ENCODE measurements at places on chromosomes 1 and 21.

GRCh38 chr1:119884711-119885110, 11.6 kb downstream of the ADAM30 start:
- no peak for DNase-seq

- DNase-seq: no peak
These were observed 382.1 kb upstream of the B3GALT2 start for GRCh38 chr1:193568512-193568911.

DNA sequence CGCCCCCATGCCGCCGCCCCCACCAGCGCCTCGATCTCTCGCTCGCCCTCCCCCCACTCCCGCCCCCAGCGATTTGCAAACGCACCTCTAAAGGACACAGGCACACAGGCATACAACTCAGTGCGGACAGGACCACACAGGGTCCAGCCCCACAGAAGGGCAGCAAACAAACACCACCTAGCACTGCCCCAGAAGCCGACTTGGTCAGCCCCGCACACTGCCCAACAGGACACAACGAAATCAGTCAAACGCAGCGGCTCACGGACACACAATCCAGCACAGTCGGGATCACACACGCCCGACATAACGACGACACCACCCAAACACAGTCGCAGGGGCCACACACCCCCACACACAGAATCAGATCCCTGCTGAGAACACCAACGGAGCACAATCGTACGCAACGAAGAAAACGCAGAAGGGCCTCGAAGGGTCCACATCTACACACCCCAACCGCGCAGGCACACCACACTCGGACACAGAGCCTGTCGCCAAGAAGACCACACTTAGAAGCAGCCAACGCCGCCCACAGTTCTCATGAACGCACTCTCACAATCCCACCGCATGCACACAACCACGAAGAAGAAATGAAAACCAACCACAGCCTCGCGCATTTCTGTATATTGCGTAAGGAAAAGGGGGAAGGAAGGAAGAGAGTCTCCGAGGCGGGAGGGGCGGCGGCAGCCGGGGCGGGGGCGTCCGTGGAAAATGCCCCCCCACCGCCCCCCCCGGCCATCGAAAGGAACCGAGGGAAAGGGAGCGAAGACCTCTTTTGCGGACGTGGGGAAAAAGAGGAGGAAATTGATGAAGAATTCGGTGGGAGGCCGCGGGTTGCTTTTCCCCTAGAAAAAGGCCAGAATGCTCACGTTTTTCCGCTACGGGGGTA, 481 bp downstream of the TAL1 start:
- no peak for DNase-seq

- DNase-seq: no peak
These were observed at the start of gene SLAMF8 for GRCh38 chr1:159826441-159827101. Gene SLAMF8 (plus strand): TSS chr1:159826873. CDS start chr1:159826899, 26 bp downstream.

DNA sequence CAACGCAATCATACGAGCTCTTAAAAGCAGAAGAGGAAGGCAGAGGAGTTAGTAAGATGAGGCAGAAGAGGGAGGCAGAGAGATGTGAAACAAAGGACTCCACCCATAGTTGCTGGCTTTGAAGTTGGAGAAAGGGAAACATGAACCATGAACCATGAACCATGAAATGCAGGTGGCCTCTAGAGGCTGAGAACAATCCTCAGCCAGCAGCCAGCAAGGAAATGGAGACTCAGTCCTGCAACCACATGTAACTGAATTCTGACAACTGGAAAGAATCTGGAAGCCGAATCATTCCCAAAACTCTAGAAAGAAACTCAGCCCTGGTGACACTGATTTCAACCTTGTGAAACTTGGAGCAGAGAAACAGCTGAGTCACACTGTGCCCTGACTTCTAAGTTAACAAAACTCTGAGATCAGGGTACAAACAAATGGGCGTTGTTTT, 10.1 kb downstream of the DIPK1A start:
- no peak for DNase-seq

GRCh38 chr1:197171531-197171930, 25.1 kb upstream of the ASPM start:
- no peak for DNase-seq

- DNase-seq: no peak
These were observed 11.5 kb upstream of the TMEM51 start for GRCh38 chr1:15141935-15142539.

GRCh38 chr1:53860967-53861411, 22.9 kb upstream of the NDC1 start:
- DNase-seq: no peak

Data from substantia nigra (tissue), 51 donors.